ENCODE measurements at places on chromosomes 1 and 21.

- no peak for DNase-seq
These were observed 2.4 kb upstream of the DHDDS start for GRCh38 chr1:26429721-26430120.

DNA sequence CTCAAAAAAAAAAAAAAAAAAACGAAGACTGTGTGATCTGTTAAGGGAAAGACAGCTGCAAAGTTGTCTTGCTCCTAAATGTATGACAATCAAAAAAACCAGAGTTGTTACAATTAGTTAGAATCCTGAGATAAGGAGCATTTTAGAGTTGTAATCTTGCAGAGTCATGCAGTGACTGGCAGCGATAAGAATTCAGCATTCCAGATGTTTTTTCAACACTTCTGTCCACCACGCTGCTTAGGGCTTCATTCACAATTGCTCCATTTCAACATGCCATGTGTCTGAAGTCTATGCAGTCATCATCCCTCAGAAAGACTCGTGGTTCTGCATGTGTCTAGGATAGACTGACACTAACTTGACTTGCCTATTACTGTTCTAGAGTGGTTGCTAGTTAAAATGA is 102.4 kb upstream of the BACE2 start:
- DNase-seq, result no peak

DNA sequence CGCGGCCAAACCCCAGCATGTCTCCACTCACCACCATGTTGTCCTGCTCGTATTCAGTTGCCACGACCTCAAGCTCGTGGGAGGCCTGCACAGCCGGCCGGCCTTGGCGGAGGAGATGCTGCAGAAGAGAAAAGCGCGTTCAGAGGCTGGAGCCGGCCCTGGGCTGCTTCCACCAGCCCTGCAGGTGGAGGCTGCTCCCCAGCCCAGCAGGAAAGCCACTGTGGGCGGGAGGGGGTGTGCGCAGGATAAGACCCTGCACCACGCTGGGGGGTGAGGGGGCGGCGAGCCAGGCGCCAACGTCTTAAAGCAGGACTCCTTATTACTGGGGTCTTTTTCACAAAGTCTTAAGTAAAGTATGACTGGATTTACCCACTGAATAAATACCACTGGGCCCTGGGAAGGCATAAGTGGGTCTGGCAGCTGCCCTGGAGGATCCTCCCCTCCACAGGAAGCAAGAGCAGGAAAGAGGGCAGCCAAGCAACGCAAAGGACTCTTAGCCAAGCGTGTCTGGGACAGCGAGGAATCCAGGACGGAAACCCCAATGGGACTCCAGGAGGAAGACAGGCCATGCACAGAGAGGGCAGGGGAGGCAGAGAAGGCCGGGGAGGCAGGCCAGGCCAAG is 104.8 kb downstream of the NPHP4 start:
- DNase-seq, result no peak

DNA sequence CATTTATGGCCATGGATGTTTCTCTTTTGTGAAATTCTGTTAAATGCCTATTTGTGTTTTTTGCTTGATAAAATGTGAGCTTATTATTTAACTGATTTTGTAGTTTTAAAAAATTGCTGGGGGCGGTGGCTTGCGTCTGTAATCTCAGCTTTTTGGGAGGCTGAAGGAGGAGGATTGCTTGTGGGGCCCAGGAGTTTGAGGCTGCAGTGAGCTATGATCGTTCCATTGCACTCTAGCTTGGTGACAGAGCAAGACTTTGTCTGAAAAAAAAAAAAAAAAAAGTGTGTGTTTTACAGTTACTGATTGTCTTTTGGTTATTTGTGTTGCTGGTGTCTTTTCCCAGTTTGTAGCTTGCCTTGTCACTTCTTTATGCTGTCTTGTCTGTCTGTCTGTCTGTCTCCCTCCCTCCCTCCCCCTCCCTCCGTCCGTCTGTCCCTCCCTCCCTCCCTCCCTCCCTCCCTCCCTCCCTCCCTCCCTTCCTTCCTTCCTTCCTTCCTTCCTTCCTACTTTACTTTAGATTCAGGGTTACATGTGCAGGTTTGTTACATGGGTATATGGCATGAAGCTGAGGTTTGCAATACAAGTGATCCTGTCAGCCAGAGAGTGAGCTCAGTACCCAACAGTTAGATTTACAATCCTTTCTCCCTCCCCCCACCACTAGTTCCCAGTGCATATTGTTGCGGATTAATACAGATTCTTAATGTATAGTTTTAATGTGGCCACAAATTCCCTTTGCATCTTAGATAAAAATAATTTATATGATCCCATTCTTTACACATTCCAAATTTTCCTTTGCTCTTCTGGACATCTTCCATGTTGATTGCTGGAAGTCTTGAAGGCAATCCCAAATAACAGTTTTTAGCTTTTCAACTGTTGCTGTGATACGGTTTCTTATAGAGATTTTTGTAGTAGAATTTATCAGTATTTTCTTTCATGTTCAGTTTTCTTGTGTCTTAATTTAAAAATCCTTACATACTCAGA is 25.1 kb downstream of the PTBP2 start:
- no peak for DNase-seq

DNA sequence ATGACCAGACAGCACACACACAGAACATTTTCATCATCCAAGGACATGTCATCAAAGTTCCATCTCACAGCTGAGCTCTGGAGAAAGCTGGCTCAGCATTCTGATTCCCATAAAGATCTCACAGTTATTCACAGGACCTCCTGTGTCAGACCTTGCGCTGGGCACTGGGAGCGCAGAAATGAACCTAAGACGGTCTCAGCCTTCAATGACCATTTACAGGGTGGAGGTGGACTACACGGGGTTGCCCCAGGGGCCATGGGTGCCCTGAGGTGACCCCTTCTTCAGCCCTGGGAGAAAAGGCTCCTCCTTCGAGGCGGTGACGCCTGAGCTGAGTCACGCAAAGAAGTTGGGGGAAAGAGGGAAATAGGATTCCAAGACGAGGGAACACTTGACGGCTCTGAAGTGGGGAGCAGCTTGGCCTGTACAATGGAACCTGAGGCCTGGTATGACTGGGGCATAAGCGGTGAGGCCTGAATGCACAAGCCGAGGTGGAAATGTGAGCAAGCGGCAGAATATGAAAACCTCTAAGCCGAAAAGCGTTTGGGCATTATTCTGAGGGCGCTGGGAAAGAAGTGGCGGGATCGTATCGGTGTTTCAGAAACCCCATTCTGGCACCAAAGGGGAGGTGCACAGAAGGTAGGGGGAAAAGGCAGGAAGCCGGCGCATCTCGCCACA is 797 bp downstream of the CC2D1B start:
- DNase-seq, result peak; percentile 63

DNA sequence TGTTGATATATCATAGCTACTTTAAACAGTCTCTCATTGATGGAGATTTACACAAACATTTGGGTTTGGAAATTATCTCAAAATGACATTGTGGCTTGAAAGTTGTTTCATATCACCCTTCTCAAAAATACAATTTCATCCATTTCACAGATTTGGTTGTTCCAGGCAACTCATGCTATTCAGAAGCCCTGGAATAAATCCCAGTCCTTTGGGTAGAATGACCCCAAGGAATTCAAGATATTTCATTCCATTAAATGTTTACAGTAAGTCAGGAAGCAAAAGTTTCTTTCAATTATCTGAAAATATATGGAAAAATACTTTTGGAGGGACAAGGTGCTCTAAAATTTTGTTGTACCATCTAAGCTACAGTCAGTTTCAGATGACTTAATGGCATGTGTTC is 27.1 kb downstream of the MPZL1 start:
- DNase-seq, result no peak

DNA sequence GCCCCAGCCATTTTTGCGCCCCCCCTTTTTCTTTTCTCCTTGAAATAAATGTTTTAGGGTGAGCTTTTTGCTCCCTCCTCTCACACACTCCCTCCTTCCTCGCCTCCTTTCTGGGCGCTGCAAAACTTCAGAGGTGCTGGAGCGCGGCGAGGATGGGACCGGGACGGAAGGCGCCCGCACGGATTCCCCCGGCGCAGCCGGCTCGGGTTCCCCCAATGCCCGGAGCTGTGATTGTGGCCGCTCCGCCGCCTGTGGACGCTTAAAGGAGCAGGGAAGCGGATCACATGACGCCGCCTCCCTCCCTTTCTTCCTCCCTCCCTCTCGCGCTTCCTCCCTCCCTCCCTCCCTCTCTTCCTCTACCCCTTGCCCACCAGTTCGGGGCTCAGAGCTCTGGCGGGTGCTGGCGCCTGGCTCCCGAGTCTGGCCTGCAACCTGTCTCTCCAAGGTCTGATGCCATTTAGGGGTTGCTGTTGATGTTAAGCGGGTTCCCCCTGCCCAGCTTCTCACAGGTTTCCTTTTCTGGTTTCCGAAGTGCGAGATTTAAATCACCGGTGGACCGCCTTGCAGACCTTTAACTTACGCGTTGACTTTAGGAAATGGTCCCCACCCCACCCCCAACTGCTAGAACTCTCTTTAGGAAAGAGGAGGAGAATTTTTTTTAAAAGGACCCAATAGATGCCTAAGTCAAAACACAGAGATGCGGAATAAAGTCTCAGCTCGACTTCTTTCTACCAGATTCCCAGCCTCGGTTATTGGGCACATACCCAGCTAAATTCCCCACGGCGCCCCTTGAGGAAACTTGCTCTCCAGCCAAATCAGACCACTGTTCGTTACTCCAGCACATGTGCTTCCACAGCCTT is at the start of gene WLS:
Gene WLS (minus strand): TSS at position 235 of the 860 bp plus-strand sequence. CDS start 224 bp downstream, at position 11.
- peak; percentile 87 for DNase-seq

DNA sequence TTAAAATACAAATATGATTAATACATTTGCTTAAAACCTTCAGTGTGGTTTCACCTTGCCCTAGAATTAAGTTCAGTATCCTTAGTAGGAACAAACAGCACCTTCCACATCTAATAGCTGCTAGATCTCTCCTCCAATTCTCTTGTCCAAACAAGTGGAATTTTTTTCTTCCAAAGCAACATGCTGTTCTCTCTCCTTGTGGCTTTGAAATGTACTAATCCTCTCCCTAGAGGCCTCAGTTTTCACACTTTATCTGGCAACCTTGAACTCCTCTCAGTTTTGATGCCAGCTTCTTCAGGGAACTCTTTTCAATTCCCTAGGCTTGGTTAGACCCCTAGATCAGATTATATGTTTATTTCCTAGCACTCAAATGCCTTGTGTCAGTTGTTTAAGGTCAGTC is 87.0 kb downstream of the GLUL start:
- no peak for DNase-seq

GRCh38 chr1:148292915-148293314 is 140.8 kb upstream of the NBPF11 start:
- DNase-seq, result no peak

GRCh38 chr1:111487133-111487532 is 13.3 kb downstream of the C1orf162 start:
- DNase-seq, result no peak

- no peak for DNase-seq
These were observed 159.6 kb downstream of the PTPRU start for GRCh38 chr1:29395736-29396437.

GRCh38 chr1:63134501-63135173 is 187.7 kb upstream of the FOXD3 start:
- no peak for DNase-seq

GRCh38 chr21:46325073-46325912 is 1.3 kb downstream of the PCNT start:
- DNase-seq, result peak; percentile 60

- no peak for DNase-seq
These were observed 222.3 kb downstream of the TPR start for GRCh38 chr1:186152620-186153239.

- no peak for DNase-seq
These were observed 82.6 kb upstream of the WDR26 start for GRCh38 chr1:224517171-224517570.
